ENCODE measurements at places on chromosomes 1 and 21.

GRCh38 chr1:23810818-23811540 is 10.4 kb upstream of the GALE start:
- DNase-seq: peak; percentile 31

- DNase-seq: peak; percentile 8
These were observed 402.1 kb upstream of the B3GALT2 start for GRCh38 chr1:193588311-193589082.

DNA sequence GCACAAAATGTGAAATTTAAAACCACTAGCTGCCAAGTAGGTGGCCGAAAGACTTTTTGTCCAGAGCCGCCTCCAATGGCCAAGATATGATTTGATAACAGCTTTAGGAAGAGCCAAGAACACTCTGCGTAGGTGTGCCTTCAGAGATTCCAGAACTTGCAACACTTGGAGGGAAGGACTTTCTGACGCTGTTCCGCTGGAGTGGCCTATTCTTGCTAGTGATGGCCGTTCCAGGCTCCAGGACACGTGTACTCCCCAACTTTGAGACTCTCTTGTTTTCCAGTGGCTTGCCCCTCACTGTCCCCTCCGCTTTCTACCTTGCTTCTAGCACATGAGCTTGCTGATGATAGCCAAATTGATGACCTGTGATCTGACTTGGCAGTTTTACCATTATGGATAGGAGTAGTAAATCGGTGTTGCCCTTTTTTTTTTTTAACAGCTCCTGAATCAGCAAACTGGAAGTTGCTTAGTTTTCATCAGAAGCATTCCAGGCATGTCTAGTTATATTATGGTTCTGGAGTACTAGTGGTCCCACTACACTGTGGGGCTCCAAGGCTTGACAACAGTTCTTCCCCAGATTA is 1.0 kb downstream of the PRDX6 start:
- no peak for DNase-seq

DNA sequence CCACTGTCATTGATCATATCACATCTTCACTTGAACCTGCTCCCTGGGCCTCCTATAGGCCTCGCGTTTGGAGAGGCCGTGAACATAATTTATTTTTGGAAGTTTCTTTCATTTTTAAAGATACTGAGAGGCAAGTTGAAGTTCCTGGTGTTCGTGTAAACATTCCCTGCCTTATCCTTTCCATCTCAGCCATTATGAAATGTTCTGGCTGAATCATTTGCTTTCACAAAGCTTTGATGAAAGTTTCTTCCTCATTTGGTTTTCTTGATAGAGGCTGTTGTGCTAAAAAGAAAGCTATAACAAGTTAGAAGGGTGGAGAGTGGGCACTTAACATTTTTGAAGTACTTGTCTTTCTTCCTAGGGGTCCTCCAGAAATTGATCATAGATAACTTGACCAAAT is 15.5 kb downstream of the CAMTA1 start:
- no peak for DNase-seq

DNA sequence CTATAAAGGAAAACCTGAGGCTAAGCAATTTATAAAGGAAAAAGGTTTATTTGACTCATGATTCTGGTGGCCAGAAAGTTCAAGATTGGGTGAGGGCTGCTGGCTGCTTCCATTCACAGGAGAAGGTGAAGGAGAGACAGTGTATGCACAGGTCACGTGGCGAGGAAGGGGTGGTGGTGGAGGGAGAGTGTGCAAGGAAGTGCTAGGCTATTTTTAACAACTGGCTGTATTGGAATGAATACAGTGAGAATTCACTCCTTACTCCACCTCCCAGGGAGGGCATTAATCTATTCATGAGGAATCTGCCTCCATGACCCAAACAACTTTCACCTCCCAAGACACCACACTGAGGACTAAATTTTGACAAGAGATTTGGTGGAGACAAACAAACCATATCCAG is 51.0 kb downstream of the SYDE2 start:
- no peak for DNase-seq

GRCh38 chr1:176789571-176790090 is 326.7 kb downstream of the PAPPA2 start:
- DNase-seq: no peak

- DNase-seq: no peak
These were observed 16.5 kb upstream of the PKP1 start for GRCh38 chr1:201266774-201267173.

- DNase-seq: no peak
These were observed 70.5 kb upstream of the GADD45A start for GRCh38 chr1:67614511-67614934.

- DNase-seq: no peak
These were observed 2.7 kb downstream of the GLIS1 start for GRCh38 chr1:53736290-53736689.

- DNase-seq: no peak
These were observed 898 bp upstream of the TMEM200B start for GRCh38 chr1:29124366-29125236.

Data from NCI-H1092 (cell line).